ENCODE measurements at places on chromosomes 2 and 18.

DNA sequence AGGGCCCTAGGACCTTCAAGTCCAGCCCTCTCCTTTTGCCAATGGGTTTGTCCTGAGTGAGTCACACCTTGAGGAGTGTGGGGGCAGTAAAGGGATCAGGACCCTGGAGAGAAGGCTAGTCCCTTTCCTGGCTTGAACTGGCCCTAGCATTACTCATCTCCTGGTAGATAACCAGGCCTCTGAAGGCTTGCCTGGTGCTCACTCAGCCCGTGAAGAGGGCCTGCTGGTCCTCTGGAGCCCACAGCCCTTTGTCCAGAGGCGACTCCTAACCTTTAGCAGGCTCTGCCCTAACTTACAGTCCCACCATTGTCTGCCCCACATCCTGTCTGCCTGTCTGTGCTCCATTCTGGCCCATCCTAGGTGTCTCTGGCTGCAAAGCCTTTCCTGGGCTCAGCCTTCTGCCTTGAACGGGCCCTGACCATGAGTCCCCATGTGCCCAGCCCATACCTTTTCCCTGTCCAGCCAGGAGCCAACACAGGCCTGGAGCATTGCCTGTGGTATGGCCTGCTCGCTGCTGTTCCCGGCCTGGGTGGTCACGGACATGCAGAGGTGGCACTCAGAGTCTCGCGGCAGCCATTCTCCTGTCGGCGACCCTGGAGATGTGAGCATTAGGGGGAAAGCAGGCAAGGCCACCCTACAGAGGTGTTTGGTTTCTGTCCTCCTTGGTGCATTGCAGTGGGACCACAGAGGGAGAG, 5.0 kb downstream of the SFTPB start:
- no peak for DNase-seq

DNA sequence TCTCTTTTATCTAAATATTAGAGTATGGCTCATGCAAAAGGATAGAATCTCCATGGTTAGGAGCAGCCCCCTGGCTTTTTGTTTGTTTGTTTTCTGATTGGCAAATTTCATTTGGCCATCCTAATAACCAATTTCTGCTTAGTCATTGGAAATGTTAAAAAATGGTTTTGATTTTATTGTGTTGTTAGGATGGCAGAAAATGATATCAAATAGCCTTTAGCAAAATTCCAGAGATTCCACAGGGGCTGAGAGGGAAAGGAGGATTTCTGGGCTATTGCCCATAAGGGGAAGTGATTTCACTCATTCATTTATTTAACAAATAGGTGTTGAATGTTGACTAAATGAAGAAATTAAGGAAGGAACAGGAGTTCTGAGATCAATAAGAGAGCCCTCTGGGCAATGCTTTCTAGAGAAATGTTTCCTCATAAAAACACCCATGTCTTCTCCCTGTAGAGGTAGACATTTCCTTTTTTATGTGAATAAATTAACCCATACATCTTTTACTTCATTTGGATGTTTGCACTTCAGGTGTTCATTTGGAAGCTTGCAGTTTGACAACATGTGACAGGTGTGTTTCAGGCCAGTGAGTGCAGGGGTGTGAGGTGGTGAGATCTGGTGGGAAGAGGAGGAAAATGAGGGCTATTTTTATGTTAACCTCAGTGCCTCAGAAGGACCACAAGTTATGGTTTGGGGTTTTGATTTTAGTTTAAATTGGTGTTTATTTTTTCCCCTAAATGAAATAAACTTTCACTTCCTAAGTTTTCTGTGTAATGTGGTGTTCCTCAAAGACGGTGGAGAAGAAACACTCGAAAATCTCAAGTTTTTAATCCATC, 61.7 kb upstream of the EPC2 start:
- no peak for DNase-seq

DNA sequence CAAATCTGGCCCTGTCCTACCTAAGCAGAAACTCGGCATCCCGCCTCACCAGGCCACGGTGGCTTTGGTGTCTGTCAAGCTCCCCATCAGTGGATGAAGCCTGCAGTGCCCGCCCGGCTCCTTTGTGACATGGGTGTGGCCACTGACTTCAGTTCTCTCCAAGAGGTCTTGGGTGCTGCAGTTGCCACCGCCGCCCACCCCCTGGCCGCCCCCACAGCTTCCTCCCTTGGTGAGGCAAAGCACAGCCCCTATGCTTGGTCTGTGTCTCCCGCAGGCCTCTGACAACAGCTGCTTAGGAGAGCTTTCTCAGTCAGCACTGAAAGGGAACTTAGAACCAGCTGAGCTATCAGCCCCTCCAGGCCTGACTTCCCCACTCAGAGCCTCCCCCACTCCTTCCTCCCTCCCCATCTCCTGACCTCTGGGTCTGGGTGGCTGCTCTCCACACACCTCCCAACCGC, 22.9 kb upstream of the GPR55 start:
- DNase-seq = no peak

- no peak for DNase-seq
Observed at GRCh38 chr2:70035344-70035844, 51.9 kb upstream of the PCBP1 start.

GRCh38 chr2:184030245-184030644, 568.1 kb upstream of the ZNF804A start:
- DNase-seq = no peak

- DNase-seq = no peak
Observed at GRCh38 chr2:85613717-85614515, 2.0 kb upstream of the C2orf68 start.

GRCh38 chr2:63843093-63843492, 1.4 kb downstream of the UGP2 start:
- DNase-seq = no peak

GRCh38 chr2:133814890-133815289, 246.6 kb upstream of the NCKAP5 start:
- DNase-seq = no peak

GRCh38 chr18:24181806-24182205, 42.9 kb downstream of the CABYR start:
- no peak for DNase-seq

DNA sequence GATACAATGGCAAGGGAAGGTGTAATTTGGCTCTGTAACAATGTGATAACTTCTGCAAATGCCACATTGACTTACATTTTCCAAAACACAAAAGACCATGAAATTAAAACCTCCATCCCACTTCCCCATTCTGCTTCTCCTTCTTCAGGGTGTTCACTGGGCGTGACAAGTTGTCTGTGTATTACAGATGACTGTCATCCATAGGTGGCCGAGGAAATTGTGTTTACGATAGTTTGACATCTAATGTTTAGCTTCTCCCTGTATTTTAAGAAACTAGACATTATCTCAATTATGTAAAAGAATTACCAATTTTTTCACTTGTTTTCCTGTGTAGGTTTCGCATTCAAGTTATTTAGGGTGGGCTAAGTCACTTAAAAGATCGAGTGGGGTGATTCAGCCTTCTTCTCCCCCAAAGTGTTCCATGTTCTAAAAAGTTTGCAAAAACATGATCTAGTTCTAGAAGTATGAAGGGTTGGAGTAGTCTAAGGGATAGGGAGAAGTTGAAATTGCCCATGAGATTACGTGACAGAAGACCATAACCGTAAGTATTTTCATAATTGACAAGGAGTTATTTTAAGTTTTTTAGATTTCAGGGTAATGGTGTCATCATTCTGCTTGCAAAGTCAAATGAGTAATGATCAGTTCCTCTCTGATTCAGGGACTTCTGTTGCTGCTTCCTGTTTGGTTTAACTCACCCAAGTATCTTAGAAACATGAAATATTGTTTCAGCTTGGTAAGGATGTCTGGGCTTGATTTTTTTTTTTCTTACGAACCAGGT, 25.2 kb upstream of the CYTIP start:
- no peak for DNase-seq

GRCh38 chr2:240183006-240183874, 42.8 kb upstream of the OTOS start:
- DNase-seq = no peak

- DNase-seq = no peak
Observed at GRCh38 chr18:41695441-41695840, 259.6 kb upstream of the PIK3C3 start.

DNA sequence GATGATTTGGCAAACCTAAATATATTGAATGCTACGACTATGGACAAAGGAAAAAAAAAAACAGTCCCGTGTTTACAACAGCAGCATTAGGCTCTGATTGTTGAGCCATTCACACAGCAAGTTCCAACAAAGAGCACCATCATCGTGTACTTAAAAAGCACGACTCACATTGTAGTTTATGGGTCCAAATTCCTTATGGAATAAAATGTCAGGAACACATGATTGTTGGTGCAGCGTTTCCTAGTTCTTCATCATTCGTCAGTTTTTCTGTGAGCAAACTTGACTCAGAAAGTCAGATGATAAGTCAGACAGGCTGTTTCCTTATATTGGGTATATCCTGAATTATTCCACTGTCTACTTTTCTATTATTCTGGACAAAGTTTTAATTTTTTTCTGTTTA, 10.0 kb upstream of the KIDINS220 start:
- no peak for DNase-seq

DNA sequence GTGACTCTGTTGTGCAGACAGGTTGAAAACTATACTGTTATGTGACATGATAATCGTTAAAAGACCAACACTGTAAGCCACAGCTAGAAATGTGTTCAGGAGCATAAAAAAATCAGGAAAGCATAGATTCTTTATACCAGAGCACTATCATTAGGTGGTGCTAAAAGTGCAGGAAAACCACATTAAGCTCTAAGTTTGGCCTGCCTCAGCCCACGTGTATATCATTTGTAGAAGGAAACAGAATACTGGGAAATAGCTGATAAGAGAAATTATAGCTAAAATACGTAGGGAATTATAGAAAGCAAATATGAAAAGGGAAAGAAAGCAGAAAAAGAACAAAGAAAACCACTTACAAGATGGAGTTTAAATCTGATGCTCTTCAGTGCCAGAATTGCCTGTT, 26.5 kb upstream of the C2orf74 start:
- no peak for DNase-seq

DNA sequence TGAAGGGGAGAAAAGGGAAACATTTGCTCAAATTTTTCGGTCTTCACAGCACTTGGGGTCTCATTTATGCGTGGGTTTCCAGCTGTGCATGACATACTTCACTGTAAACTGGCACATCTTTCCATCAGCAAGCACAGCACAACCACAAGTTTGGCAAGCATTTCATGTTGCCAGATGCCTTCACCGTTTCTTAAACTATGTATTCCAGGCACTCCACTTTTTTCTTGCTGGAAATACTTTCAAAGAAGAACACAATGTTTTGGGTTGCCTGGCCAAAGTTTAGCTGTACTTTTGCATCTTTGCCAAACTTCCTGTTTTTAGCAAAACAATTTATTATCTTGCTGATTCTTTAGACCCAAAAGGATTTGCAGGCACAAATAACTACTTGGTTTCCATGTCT, 194.6 kb upstream of the MEIS1 start:
- no peak for DNase-seq

GRCh38 chr2:151299920-151300539, 10.6 kb upstream of the NMI start:
- no peak for DNase-seq

DNA sequence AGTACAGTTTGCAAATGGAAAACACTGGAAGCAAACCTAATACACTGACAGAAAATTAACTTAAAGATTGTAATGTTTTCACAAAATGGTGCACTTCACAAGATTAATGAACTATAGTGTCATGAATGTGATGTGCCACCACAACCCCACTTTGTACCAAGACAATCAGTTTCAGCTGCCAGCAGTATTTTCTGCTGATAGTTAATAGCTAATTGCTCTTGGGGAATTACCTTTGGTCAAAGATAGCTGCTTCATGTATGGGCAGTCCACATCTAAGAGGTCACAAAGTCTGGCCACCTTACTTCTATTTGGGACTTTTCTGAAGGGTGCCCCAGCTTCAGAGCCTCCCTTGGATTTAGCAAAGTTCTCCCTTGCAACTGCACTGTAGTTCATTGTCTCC, 254.0 kb downstream of the CALCRL start:
- no peak for DNase-seq

DNA sequence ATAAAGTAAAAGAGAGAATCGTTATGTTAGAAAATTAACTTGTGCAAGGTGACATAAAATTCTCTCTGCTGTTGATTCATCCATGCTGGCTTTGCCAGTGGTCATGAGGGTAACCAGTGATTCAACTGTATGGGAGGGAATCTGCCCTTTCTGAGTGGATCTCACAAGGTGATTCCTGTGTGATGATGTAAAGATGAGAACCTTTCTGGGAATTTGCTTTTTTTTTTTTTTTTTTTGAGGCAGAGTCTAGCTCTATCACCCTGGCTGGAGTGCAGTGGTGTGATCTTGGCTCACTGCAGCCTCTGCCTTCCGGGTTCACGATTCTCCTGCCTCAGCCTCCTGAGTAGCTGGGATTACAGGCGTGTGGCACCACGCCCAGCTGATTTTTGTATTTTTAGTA, 23.3 kb downstream of the RAB31 start:
- DNase-seq = no peak

DNA sequence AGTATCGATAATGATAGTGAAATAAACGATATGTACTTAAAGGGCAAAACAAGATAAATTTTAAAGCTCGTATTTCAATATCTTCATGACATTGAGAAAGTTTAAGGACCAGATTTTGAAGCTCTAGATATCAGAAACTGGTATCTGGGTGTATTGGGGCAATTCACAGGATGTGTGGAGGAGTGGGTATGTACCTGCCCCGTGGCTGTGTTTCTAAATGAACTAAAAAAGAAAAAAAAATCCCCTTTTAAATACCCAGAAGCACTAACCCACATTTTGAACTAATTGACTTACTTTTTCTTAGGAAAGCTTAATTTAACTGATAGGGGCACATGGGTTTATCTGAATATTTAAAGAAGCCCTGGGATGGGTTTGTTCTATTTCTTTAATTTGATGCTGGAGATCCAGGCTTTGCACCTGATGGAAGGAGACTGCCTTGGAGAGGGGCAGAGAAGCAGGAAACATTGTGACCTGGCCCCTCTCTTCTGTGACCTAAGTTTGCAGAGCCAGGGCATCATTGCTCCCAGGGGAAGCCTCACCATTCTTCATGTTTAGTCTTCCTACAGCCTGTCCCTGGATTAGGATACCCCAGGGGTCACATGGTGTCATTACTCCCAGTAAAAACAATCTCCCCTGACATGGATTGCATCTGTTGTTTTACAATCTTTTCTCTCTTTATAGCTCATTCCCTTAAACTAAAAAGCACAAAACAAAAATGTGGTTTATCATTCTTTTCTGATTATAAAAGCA, 7.6 kb upstream of the KCTD1 start:
- DNase-seq = no peak

GRCh38 chr2:11416931-11417330, 49.0 kb downstream of the E2F6 start:
- DNase-seq = no peak

DNA sequence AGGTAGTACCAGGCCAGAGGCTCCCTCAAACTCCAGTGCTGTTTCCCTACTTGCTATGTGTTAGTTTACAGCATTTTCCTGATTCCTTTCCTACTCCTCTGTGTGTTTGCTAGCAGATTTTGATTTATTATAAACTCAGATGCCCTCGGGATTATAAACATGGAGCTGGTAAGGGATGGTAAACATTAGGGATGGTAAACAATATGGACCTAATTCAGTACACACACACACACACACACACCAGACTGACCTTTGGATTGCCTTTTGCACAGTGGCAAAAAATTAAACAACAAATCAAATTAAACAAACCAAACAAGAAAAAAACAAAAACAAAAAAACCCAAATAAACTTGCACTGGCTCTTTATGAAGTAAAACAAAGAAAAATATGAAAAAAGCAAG, 55.4 kb upstream of the ACVR1 start:
- DNase-seq = no peak

All from stimulated activated CD4-positive, alpha-beta T cell treated with anti-CD3 and anti-CD28 coated beads, Interleukin-2, amount 100 ng/mL, for 4 hours (primary cell).